ENCODE measurements at places on chromosomes 1 and 21.

DNA sequence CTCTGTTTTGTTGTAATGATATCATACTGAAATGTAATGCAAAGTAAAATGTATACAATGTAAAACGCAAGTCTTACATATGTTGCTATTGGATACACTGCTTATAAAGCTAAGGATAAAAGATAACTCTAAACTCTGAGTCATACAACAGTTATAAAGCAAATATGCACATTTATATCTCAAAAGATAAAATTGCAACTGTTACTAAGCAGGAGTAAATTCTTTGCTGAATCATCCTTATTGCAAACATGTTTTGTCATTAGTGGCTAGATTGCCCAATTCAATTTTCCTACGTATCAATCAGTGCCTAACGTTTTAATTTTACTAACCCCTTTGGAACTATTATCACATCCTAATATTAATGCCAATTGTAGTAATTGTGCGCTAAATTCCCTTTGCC lies 762.9 kb downstream of the LTN1 start:
- DNase-seq, result no peak

GRCh38 chr1:7515175-7515574 lies 255.9 kb upstream of the VAMP3 start:
- DNase-seq, result no peak

DNA sequence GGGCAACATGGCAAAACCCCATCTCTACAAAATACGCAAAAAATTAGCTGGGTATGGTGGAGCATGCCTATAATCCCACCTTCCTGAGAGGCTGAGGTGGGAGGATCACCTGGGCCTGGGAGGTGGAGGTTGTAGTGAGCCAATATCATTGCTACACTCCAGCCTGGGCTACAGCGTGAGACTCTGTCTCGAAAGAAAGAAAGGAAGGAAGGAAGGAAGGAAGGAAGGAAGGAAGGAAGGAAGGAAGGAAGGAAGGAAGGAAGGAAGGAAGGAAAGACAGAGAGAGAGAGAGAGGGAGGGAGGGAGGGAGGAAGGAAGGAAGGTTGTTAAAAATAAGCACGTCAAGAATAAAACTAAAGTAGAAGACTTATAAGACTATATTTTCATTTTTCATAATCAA lies 17.0 kb upstream of the ATP1A1 start:
- DNase-seq, result no peak

DNA sequence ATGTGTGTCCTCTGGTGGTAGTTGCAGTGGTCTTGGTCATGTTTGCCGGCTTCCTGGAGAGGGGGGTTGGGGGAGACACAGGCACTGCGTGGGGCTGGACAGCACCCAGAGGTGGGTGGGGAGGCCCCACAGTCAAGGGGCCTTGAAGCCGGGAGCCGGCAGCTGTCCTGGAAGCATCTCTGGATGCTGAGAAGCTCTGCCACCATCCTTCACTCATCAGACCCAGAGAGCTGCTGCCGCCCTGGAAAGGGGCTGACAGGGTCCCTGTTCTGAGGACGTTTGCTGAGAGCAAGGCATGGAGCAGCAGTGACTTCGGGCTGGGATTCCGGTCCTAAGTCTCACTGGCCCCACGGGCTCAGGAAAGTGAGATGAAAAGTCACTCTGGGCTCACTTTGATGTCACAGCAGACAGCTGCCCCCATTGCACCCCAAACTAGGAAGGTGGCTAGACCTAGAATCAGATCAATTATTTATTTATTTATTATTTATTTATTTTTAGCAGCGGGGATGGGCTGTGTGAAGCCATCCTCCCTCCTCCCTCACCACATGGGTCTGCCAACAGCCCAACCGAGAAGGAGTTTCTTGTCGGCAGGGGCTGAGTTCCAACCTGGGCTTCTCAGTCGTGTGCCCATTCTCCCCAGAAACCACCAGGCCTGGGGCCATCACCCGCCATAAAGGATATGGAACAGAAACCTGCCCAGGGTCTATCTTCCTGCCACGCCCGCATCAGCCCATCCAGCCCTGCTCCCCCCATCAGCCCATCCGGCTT lies 547.4 kb downstream of the PTPRU start:
- DNase-seq, result no peak

- no peak for DNase-seq
These were observed 25.3 kb downstream of the NFIA start for GRCh38 chr1:61107638-61108037.

GRCh38 chr1:165851034-165851658 lies 23.7 kb downstream of the UCK2 start:
- DNase-seq, result no peak

DNA sequence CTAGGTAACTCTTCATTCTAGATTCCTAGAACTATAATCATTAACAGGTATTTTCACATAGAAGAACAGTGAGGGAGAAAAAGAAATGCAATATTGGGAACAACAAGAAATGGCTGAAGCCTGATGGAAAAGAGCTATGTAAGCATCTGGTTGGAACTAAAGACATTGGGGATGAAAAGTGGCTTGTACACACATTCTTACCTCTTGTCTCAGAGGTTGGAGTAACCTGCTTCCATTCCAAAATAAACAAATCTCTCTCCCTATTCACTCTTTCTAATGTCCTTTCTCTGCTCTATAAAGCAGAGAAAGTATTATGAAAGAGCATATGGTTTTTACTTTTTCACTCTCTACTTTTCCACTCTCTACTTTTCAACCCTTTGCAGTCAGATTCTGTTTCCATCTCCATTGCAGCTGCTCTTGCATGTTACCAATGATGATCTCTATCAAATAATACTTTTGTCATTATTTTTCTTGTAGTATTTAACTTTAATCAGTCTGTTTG lies 37.5 kb downstream of the CMPK1 start:
- DNase-seq, result no peak
